IPS DF 19.7 (cell line): ENCODE measurements at places on chromosomes 5 and 9.

DNA sequence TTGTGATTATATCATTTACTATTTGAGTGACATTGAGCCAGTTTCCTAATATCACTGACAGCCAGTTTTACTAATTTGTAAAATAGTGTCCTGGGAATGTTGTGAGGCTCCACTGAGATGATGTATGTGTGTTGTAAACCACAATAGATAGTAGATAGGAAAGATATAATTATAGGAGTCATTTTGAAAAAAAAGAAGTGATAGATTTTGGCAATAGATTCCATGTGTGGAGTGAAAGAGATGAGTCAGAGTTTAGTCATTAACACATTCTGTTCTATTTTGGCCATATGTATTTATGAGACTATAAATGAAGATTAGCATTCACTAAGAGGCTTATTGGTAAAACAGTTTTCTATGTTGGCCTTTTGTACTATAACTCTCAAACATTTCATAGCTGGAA lies 388.2 kb downstream of the FAM170A start:
- no peak for DNase-seq

- no peak for DNase-seq
Measured at GRCh38 chr5:112283943-112284929, 134.8 kb downstream of the EPB41L4A start.

GRCh38 chr9:107260437-107261081 lies 22.5 kb upstream of the RAD23B start:
- no peak for DNase-seq

GRCh38 chr9:126394802-126395201 lies 68.2 kb downstream of the MVB12B start:
- no peak for DNase-seq

- DNase-seq, result no peak
Measured at GRCh38 chr5:180305481-180305880, 13.6 kb upstream of the MAPK9 start.
